ENCODE measurements at places on chromosomes 12 and 14.

DNA sequence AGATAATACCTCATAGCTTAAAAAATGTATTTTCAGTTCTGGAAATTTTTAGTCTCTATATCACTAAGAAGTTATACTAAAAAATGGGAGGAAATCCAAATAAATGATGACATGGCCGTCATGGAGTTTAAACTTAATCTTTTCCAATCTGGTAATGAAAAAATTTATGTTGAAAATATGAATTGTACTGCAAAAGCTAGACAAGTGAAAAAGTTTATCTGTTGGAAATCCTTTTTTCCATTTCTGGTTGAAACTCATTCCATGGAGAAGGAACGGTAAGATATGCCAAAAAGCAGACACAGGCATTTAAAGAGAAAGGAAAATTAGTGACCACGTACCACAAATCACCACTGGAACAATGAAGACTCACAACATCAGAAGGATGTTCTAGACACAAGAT is 314.2 kb upstream of the PRICKLE1 start:
- no peak for DNase-seq

DNA sequence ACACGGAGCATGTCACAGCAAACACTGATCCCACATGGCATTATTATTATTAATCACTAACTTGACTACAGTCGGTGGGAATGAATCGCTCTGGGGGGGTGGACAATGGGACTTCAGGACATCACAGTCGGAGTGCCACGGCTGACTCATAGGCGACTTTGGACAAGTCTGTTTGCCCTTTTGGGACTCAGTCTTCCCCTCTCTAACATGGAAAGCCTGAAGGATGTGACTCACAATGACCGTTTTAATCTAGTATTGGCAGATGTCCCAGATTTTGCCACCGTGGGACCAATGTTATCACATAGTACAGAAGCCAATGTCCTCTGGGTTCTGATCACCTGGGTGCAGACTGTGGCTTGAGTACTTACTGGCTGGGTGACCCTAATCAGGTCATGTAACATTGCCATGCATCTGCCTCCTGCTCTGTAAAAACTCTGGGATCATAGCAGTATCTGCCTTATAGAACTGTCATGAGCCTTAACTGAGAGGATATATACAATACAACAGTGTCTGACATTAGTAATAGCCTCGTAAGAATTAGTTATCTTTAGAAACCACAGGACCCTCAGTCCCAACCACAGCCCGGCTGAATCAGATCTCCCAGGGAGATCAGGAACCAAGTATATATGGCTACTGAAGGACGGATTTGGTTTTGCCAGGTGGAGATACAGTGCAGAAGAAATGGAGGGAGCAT is 362.6 kb downstream of the BCL11B start:
- DNase-seq: no peak

- DNase-seq: no peak
These were observed 205.8 kb upstream of the EEA1 start for GRCh38 chr12:93134893-93135285.

DNA sequence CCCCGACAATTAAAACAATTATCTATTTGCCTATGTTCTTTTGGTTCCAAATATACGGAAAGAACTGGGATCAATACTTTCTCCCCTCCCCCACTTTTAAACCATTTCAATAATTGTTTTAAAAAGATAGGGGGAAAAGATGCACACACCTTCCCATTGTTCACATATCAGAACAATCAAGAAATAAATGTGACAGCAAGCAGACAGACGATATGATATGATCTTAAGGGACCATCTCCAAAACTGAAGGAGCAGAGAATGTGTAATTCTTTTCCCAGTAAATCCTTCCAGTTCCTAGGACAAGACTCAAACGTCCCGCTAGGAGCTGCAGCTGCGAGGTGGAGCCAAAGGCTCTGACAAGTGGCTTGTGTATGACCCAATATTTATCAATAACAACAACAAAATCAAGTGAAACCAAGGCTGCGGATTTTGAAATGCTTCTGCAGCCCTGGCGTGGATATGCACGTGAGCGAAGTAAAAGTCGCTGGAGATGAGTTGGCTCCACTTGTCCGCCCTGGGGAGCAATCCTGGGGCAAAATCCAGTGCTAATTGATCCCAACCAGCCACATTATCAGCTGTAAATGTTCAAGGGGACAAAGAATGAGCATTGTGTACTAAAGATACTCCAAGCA is 8.2 kb upstream of the FOXG1 start:
- DNase-seq: no peak
